T-helper 22 cell (primary cell): ENCODE measurements at places on chromosomes 11 and 22.

GRCh38 chr22:37496651-37497050 lies 10.5 kb upstream of the MFNG start:
- DNase-seq: no peak

DNA sequence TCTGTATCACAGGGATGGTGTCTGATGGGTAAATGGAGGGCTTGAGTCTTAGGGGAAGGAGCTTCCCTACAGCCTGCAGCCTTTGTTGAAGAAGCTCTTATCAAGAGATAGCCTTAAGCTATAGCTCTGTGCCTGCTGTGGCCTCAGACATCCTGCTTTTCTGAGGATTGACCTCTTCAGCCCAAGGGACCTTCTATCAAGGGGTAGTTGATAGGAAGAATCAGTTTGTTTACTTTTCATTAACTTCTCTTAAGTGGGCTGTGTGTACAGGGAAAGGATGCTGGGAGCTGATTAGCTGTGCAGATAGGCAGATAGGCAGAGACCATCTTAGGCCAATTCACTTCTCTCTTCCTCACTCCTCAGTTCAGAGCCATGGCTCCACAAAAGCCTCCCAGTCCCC lies 151.8 kb upstream of the CADM1 start:
- DNase-seq: no peak

DNA sequence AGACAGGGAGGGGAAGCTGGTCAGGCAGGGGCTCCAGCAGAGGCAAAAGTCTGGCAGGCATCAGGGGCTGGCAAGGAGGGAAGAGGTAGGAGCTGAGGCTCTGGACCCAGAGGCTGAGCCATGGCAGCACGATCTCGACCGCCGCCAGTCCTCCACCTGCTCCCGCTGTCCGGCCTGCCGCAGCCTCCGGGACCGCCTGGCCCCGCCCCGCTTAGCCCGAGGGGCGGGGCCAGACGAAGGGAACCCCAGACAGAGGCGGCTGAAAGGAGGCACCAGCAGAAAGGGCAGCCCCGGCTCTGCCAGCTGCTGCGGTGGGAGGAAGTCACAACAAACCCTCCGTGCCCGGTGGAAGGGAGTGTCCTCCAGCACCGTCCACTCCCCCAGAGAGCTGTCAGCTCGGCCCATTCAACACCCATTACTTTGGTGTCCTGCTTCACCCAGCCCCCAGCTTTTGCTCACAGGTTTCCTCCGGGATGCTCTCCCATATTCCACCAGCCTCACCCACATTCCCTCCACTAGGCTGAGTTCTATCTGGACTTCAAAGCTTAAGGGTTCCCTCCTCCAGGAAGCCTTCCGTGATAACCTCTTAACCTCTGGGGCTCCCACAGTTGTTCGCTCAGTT lies at the start of gene MFNG:
MFNG (minus strand) TSS at position 161 of the 622 bp plus-strand sequence. CDS start 207 bp downstream, outside the sequence.
- peak; percentile 61 for DNase-seq

DNA sequence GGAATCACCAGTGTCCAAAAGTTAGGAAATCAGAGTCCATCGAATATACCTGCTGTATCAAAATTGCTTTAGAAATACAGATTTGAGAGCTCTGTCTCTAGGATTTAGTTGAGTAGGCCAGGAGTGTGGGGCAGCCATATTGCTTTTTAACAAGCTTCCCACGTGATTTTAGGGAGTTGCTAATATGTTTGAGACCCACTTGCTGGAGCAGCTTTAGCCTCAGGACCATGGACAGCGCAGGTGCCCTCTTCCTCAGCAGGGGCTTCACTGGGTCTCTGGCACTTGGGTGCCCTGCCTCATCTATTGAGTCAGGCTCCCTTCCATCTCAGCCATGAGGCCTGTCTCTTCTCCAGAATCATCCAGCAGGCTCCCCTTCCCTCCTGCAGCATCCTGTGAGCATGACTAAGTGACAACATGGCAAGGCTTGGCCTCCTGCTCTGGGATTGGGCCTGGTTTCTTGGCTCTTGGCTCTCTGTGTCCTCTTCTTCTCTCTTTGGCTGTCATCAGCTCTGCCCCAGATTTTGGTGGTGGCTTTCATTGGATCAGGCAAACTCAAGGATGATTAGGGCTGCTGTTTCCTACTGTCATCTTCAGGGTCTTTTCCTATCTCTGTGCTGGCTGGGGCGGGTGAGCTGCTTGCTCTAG lies 70.0 kb downstream of the SGSM1 start:
- no peak for DNase-seq

DNA sequence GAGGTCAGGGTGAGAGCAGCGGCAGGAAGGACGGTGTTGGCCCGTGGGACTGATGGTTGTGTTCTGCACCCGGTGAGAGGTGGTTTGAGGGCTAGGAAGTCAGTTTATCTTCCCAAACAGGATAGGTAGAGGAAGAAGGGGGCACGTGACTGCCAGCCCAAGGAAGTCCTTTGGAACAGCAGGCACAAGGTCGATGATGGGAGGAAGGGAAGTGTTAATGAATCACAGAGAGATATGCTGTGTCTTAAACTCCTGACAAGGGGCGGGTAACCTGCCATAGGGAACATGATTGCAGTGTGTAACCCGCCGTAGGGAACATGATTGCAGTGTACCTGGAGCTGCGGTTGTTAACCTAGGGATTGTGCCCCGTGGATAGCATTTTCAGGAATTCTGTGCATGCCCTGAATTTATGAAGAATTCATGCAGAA lies 49.0 kb downstream of the PRR5L start:
- no peak for DNase-seq

GRCh38 chr11:130861902-130862860 lies 54.1 kb downstream of the SNX19 start:
- DNase-seq: peak; percentile 66

DNA sequence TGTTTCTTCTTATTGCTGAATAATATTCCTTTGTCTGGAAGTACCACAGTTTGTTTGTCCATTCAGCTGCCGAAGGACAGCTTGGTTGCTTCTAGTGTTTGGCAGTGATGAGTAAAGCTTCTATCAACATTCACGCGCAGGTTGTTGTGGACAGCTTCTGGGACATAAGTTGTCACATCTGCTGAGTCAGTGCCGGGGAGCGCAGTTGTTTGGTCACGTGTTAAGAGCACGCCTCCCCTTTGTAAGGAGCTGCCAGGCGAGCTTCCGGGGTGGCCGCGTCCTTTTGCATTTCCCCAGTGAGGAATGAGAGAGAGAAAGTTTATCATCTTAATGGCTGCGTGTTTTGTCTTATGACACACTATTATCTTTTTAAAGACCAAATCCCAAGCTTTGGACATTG lies 30.3 kb downstream of the SAMM50 start:
- DNase-seq: no peak

DNA sequence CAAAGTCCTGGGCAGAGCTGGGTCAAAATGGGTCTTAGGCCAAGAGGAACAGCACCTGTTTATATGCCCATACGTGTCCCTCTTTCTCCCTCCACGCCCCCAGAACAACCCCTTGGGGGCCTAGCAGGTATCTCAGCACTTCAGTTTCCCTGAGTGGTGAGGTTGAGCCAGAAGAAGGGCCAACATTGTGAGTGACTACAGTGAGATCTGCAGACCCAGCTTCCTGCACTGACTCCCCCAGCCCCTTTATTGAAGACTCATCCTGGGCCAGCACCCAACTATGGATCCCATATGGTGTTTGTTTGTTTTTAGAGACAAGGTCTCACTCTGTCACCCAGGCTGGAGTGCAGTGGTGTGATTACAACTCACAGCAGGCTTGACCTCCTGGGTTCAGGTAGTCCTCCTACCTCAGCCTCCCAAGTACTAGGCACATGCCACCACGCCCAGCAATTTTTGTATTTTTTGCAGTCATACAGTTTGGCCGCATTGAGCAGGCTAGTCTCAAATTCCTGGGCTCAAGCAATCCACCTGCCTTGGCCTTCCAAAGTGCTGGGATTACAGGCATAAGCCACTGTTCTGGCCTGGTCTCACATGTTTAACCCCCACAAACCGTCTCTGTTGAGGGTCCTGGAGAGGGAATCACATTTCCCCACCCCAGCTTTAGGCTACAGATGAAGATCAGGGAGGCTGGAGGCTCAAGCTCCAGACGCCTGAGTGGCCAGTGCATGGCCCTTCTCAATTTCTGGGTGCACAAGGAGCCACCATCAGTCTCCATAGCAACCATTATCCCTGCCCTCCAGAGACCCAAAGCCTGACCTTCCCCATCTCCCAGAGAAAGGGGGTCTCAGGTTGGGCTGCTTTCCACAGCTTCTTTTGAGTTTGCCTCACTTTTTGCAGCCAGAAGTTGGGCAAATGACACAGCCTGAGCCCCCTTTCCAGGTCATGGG lies 1.7 kb upstream of the LARGE2 start:
- no peak for DNase-seq

DNA sequence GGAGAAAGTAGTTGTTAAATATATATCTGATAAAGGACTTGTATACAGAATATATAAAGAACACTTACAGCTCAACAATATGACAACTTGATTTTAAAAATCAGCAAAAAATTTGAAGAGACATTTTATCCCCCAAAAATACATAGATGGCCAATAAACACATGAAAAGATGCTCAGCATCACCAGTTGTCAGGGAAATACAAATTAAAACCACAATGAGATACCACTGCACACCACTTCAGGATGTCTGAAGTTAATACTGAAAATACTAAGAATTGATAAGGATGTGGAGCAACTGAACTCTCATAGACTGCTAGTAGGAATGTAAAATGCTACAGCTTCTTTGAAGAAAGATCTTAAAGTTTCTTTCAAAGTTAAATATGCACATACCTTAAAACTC lies 49.2 kb downstream of the KREMEN1 start:
- no peak for DNase-seq

- no peak for DNase-seq
Observed at GRCh38 chr11:65886826-65887722, 1.2 kb downstream of the FIBP start.

GRCh38 chr22:47618180-47619010 lies 855.9 kb downstream of the TBC1D22A start:
- DNase-seq: no peak

- no peak for DNase-seq
Observed at GRCh38 chr11:104003491-104003890, 32.9 kb upstream of the DDI1 start.

GRCh38 chr22:27585141-27585540 lies 216.4 kb downstream of the MN1 start:
- DNase-seq: no peak

- no peak for DNase-seq
Observed at GRCh38 chr11:121523581-121524232, 70.9 kb upstream of the SORL1-AS1 start.

DNA sequence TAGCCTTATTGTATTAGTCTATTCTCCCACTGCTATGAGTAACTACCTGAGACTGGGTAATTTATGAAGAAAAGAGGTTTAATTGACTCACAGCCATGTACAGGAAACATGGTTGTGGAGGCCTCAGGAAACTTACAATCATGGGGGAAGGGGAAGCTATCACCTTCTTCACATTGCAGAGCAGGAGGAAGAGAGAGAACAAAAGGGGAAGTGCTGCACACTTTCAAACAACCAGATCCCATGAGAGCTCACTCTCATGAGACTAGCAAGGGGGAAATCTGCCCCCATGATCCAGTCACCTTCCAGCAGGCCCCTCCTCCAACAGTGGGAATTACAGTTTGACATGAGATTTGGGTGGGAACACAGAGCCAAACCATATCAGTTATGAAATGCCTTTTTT lies 179.4 kb downstream of the ARHGAP42 start:
- DNase-seq: no peak

DNA sequence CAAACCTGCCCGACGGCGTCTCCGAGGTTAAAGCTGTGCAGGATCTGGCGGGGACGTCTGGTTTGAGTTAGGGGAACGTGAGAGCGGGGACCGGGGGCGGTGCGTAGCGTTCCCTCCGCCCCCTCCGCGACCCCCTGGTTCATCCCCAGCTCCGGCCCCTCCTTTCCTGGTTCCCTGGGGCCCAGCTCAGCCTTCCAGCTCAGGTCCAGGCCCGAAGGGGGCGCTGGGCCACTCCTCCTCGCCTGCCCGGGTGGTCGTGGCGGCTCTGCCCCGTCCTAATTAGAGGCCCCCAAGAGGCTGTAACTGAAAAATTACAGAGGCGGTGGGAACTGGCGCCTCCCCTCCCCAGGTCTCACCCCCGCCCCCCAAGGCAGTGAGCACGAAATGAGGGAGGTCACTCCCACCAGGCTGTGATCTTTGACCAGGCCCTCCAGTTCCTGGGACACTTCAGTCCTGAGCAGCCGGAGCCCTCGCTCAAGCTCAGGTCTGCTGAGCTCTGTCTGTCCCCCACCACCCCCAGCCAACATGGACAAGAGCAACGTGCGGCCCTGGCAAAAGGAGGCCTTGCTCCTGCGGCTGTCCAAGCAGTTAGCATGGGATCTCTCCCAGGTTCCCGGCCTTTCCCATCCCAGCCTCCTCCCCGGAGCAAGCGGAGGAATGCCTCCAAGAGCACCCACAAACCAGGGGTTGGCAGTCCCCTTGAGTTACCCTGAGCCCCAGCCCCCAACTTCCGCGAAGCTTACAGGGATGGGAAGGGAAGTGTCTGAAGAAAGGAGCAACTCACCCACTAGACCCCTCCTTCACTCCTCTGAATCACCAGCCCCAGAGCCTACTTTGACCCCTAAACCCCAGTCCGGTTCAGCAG lies 3.3 kb downstream of the CD248 start:
- no peak for DNase-seq

DNA sequence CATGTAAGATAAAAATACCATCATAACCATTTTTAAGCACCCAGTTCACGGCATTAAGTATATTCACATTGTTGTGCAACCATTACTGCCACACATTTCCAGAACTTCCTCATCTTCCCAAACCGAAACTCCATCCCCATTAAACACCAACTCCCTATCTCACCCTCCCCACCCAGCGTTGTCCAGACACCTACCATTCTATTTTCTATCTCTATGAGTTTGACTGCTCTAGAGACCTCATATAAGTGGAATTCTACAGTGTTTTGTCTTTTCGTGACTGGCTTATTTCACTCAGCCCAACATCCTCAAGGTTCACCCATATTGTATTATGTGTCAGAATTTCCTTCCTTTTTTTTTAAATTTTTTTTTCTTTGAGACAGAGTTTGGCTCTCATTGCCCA lies 45.2 kb downstream of the PPFIA1 start:
- DNase-seq: no peak

GRCh38 chr22:38196791-38197419 lies 4.9 kb upstream of the MAFF start:
- DNase-seq: no peak

DNA sequence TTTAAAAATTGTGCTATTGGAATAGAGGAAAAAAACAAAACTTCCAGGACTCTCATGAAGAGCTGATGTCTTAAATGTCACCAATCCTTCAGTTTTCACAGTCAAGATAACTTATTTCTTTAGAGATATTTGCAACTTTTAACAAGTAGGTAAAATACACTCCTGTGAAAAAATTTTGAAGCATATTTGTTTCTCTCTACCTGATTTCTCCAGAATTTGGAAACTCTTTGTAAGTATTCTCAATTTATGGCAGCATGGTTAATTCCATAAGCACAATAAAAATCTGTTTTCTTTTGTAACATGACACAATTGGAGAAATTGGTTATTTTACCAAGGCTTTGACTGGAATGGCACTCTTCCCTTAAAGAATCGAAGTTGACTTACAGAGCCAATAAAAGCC lies 4.1 kb downstream of the CASP4 start:
- DNase-seq: no peak

GRCh38 chr22:46000081-46001027 lies 23.4 kb upstream of the WNT7B start:
- no peak for DNase-seq

DNA sequence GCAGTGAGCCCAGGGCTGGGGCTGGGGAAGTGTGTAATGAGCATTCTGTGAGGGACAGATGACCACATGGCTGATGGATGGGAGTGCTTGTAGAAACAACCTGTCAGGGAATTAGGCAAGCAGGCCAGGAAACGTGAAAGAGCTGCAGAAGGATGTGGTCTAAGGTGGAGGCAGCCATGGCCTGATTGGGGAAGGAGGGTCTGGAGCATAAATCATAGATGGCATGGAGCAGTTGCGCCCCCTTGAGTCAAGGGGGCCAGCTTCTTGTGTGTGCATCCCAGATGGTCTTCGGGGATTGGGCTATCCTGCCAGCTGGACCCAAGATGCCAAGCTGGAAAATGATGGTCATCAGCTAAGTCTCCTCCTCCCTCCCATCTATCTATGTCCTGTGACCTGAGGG lies 119.4 kb upstream of the CLPB start:
- no peak for DNase-seq
